Naive thymus-derived CD4-positive, alpha-beta T cell (primary cell): ENCODE measurements at places on chromosomes 7 and 10.

- no peak overlapping the region for H3K4me3 ChIP-seq
- no peaks in the 10 kb centered on the region for H3K36me3 ChIP-seq
Measured at GRCh38 chr7:118615681-118616080, 391.2 kb downstream of the ANKRD7 start.

- H3K27me3 ChIP-seq, result no peaks in the 10 kb centered on the region
- no peak overlapping the region for H3K4me3 ChIP-seq
- H3K36me3 ChIP-seq, result no peaks in the 10 kb centered on the region
- H3K27ac ChIP-seq, result no peak overlapping the region
Measured at GRCh38 chr7:81173766-81174281, 255.0 kb upstream of the SEMA3C start.

DNA sequence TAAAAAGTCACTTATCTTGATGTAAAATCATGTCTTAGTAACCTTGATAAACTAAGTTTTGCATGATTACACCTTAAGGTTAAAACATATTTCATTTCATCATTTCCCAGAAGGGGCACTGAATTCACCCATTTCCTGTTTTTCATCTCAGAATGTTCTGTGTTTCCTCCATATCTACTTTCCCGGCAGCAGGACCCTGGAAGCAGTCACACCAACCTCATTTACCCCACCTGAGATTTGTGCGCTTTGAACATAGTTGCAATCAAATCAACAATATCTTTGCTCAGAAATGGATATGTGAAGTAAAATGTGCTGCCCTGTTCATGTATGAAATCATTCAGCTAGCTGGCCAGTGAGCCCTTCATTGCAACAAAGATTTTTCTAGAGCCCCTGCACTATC, 46.8 kb downstream of the IKZF1 start:
- peak overlapping the region; percentile 46 for H3K4me3 ChIP-seq
- peak; percentile 86 for DNase-seq
- H3K27me3 ChIP-seq, result no peaks in the 10 kb centered on the region
- peak overlapping the region; percentile 93 for H3K27ac ChIP-seq
- peaks cover 94% of the 10 kb centered on the region for H3K4me1 ChIP-seq

DNA sequence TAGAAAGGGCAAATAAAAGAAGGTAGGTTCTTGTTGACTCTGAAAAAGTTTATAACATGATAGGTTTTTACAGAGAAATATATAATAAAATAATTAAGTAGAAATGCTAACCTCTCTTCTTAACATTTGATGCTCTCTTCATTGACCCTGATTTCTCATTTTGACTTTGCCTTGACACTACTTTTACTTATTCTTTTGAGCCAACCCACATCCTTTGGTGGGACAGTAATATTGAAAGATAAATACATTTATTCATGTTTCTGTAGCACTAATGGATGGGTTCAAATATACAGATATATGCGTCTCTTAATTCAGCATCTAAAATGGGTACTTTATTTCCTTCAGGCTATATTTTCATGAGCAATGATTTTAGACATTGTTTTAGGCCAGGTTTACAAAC, 34.4 kb downstream of the DDC start:
- H3K27me3 ChIP-seq, result no peaks in the 10 kb centered on the region
- no peaks in the 10 kb centered on the region for H3K4me1 ChIP-seq
- H3K36me3 ChIP-seq, result no peaks in the 10 kb centered on the region
- DNase-seq, result no peak
- no peak overlapping the region for H3K27ac ChIP-seq

GRCh38 chr10:25063157-25063556, 46.7 kb downstream of the THNSL1 start:
- no peak overlapping the region for H3K27ac ChIP-seq
- DNase-seq, result no peak
- H3K4me1 ChIP-seq, result no peaks in the 10 kb centered on the region

- no peak for DNase-seq
- no peaks in the 10 kb centered on the region for H3K36me3 ChIP-seq
- no peak overlapping the region for H3K27ac ChIP-seq
- no peaks in the 10 kb centered on the region for H3K4me1 ChIP-seq
- no peak overlapping the region for H3K4me3 ChIP-seq
Measured at GRCh38 chr10:88439932-88440331, 143.2 kb downstream of the RNLS start.

DNA sequence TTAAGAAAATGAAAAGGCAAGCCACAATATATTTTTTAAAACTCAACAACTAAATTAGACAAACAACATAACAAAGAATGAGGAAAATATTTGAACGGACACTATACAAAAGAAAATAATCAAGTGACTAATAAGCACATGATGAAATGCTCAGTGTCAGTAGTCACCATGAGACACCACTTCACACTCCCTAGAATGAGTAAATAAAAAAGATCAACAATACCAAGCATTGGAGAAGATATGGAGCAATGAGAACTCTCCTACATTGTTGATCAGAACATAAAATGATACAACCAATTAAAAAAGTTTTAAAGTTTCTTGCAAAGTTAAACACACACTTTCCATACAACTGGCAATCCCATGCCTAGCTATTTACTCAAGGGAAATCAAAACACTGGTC, 222.2 kb downstream of the C7orf25 start:
- no peak overlapping the region for H3K27ac ChIP-seq
- H3K4me3 ChIP-seq, result no peak overlapping the region
- H3K36me3 ChIP-seq, result no peaks in the 10 kb centered on the region

GRCh38 chr7:147912946-147913638, 677.5 kb upstream of the C7orf33 start:
- no peak overlapping the region for H3K27ac ChIP-seq
- H3K36me3 ChIP-seq, result no peaks in the 10 kb centered on the region
- no peak for DNase-seq
- H3K4me1 ChIP-seq, result no peaks in the 10 kb centered on the region
- no peak overlapping the region for H3K4me3 ChIP-seq
- H3K27me3 ChIP-seq, result no peaks in the 10 kb centered on the region

DNA sequence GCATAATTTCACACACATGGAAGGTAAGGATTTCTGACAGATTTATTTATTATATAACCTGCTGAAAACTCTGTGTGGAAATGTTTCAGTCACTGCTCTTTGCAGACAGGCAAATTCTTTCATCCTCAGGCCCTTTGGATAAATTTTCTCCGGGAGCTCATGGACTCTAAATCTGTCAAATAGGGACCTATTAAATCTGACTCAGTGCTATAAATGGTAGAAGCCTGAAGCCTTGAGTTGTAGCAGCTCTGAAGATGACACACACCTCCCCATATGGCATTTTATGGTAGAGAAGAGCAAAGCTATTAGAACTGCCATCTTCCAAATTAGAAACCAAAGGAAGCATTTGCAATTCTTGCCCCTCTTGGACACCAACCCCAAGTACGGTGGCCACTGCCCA, 808.7 kb downstream of the XPNPEP1 start:
- no peak overlapping the region for H3K4me3 ChIP-seq
- no peak overlapping the region for H3K27ac ChIP-seq
- no peaks in the 10 kb centered on the region for H3K36me3 ChIP-seq
- H3K4me1 ChIP-seq, result no peaks in the 10 kb centered on the region
- no peak for DNase-seq
- H3K27me3 ChIP-seq, result no peaks in the 10 kb centered on the region

- no peak overlapping the region for H3K4me3 ChIP-seq
- no peaks in the 10 kb centered on the region for H3K4me1 ChIP-seq
- DNase-seq, result no peak
Measured at GRCh38 chr7:30116771-30117170, 18.0 kb upstream of the MTURN start.

GRCh38 chr7:24854866-24855265, 97.6 kb upstream of the GSDME start:
- no peaks in the 10 kb centered on the region for H3K4me1 ChIP-seq
- H3K27ac ChIP-seq, result no peak overlapping the region
- no peak overlapping the region for H3K4me3 ChIP-seq
- H3K36me3 ChIP-seq, result no peaks in the 10 kb centered on the region

DNA sequence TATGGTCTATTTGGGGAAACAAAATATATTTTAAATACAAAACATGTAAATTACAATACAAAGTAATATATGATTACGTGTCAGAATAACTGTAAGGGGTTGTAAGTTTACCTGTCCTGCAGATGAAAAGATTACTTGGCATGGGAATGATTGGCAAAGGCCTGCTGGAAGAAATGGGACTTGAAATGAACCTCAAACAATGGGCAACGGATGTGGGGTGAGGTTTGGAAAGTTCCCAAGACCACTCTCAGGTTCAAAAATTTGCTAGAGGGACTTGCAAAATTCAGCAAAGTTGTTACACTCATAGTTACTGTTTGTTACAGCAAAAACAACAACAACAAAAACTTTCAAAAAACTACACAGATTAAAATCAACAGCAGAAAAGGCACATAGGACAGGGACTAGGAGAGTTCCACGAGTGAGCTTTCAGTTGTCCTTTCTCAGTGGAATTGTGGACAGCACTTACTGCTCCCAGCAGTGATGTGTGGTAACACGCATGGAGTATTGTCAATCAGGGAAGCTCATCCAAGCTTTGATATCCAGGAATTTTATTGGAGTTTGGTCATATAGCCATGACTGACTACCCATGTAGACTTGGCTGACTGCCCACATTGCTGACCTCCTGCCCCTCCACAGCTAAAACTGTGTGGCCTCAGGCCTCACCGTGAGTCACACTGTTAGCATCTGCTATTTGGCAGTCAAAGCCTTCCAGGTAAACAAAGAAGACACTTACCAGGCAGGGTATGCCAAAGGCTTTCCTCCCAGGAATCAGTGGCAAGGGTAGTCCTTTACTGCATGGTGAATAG, 43.8 kb downstream of the EXOC6 start:
- no peak overlapping the region for H3K4me3 ChIP-seq
- H3K4me1 ChIP-seq, result no peaks in the 10 kb centered on the region
- H3K27me3 ChIP-seq, result no peaks in the 10 kb centered on the region
- H3K27ac ChIP-seq, result no peak overlapping the region

DNA sequence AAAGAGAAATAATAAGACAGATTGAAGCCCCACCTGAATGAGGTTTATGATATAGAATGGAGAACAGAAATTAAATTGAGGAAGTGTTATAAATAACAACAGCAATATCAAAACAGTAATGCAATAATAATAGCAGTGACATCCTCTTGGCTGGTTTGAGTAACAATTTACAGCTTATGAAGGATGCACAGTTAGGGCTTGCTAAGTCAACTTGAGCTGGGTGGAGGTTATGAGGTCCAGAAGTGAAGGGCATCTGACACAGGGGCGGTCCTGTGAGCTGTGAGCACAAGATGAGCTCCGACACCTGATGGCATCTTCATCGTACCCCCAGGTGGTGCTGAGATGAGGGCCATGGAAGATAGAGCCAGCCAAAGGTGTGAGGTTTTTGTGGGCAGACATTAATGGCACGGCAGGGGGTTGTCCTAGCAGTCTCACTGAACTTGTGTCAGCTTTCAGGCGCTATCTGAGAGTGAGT, 30.5 kb downstream of the ARHGAP22 start:
- H3K27me3 ChIP-seq, result no peaks in the 10 kb centered on the region
- no peak overlapping the region for H3K4me3 ChIP-seq

- no peaks in the 10 kb centered on the region for H3K36me3 ChIP-seq
- no peak overlapping the region for H3K4me3 ChIP-seq
- peaks cover 16% of the 10 kb centered on the region for H3K4me1 ChIP-seq
Measured at GRCh38 chr7:101241443-101242349, 3.2 kb downstream of the FIS1 start.

- peak overlapping the region; percentile 73 for H3K27ac ChIP-seq
- DNase-seq, result no peak
- H3K4me1 ChIP-seq, result peaks cover 85% of the 10 kb centered on the region
- no peaks in the 10 kb centered on the region for H3K36me3 ChIP-seq
- no peaks in the 10 kb centered on the region for H3K27me3 ChIP-seq
Measured at GRCh38 chr10:71737834-71738197, 18.2 kb upstream of the C10orf105 start.

DNA sequence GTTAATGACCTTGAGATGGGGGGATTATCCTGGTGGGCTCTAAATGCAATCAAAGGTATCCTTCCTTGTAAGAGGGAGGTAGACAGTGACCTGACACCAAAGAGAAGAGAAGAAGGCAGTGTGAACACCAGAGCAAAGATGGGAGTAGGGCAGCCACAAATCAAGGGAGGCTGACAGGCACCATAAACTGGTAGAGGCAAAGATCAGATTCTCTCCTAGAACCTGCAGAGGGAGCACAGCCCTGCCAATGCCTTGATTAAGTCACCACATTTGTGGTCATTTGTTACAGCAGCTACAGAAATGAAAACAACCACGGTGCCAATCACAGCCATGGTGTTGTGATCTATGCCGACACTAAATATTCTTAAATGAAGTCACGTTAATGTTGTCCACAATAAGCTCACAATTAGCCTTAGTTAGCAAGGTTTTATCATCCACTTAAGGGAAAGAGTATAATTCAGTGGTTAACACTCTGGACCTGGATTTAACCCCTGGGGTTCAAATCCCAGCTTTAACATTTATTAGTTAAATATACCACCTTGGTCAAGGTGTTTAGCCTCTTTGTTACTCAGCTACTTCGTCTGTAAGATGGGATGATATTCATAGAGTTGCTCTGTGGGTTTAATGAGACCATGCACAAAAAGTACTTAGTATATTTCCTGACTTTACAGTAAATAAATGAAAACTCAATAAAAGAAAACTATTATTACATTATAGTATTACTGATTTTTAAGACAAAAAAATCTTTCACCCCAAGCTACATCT, 70.8 kb downstream of the SGMS1 start:
- H3K27ac ChIP-seq, result no peak overlapping the region
- H3K27me3 ChIP-seq, result no peaks in the 10 kb centered on the region
- no peaks in the 10 kb centered on the region for H3K36me3 ChIP-seq
- no peaks in the 10 kb centered on the region for H3K4me1 ChIP-seq
- DNase-seq, result peak; percentile 16

DNA sequence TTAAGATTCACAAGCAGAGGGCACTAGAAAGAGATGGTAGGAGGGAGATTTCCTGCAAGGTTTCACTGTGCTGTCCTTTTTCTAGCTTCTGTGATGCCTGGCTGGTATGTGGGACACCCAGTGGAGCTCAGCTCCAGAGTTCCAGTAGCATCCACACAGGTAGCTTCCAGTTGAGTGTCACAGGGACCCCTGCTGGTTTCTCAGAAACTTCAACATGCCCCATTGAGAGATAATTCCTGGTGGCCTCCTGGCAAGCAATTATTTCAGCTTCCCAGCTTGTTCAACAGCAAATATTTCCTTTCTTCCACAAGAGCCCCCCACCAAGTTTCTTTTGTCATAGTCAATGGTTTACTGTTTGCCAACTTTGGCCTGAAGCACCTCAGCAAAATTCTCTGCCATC, 858.7 kb downstream of the REEP3 start:
- no peaks in the 10 kb centered on the region for H3K4me1 ChIP-seq
- no peaks in the 10 kb centered on the region for H3K36me3 ChIP-seq
- no peak overlapping the region for H3K27ac ChIP-seq
- H3K27me3 ChIP-seq, result no peaks in the 10 kb centered on the region
- no peak overlapping the region for H3K4me3 ChIP-seq
